ENCODE measurements at places on chromosomes 7 and 10. TPM values are rescaled to one million over a fixed set of nuclear protein-coding genes. Genes with fewer than 3 reads are reported as not detected.

Gene NOS3
- 57.1 TPM for total RNA-seq

Gene PYROXD2
- 22.4 TPM for total RNA-seq

Gene PDE6C
- total RNA-seq: not detected

Gene PNLIP
- total RNA-seq: 1.5 TPM

Gene HDAC9
- total RNA-seq: 21.7 TPM

Gene CALN1
- not detected for total RNA-seq

Gene PDZD7
- 0.55 TPM for total RNA-seq

Gene EMX2
- 2.4 TPM for total RNA-seq

Gene XRCC2
- 0.29 TPM for total RNA-seq

Gene AGMO
- 2.9 TPM for total RNA-seq

Gene CNTNAP2
- 1.3 TPM for total RNA-seq

Gene JAKMIP3
- total RNA-seq: 0.48 TPM

Gene FBXL13
- total RNA-seq: 0.55 TPM

Gene ABCB1
- total RNA-seq: 3.2 TPM

Gene CFAP70
- total RNA-seq: 2.5 TPM

Gene MUC12
- total RNA-seq: 0.32 TPM

Gene TMEM236
- total RNA-seq: 3.0 TPM

Gene CUBN
- 3.5 TPM for total RNA-seq

Gene MRC1
- 267 TPM for total RNA-seq

Gene CDH23
- 9.7 TPM for total RNA-seq

Gene EBLN1
- not detected for total RNA-seq

Gene PITX3
- total RNA-seq: not detected

Gene RP9
- 8.0 TPM for total RNA-seq

Gene HOXA13
- total RNA-seq: 1.9 TPM

Gene LIPN
- total RNA-seq: 0.74 TPM

Gene CEP55
- 0.16 TPM for total RNA-seq

Gene SYT15B
- 1.2 TPM for total RNA-seq

Gene CYP3A7
- total RNA-seq: not detected

Gene SPDYE2B
- not detected for total RNA-seq

Gene EPDR1
- 46.3 TPM for total RNA-seq

Gene PODXL
- total RNA-seq: 32.6 TPM

Gene NUDT13
- total RNA-seq: 1.7 TPM

Gene EBF3
- total RNA-seq: 28.6 TPM

Gene ZNF804B
- total RNA-seq: not detected

Gene CREB5
- total RNA-seq: 45.3 TPM

Gene DDX21
- total RNA-seq: 110 TPM

Gene HSPA14
- total RNA-seq: 12.1 TPM

Gene SLC13A1
- not detected for total RNA-seq

Gene PSMC2
- total RNA-seq: 127 TPM

Gene CTAGE6
- total RNA-seq: 0.29 TPM

Gene LIPM
- not detected for total RNA-seq

Gene GIMAP7
- total RNA-seq: 27.3 TPM

Gene IDI2
- total RNA-seq: not detected

Gene OR6V1
- total RNA-seq: not detected

Gene ATOH7
- not detected for total RNA-seq

Gene CUTC
- 28.6 TPM for total RNA-seq

Gene CRYGN
- total RNA-seq: 1.5 TPM

Gene ENKUR
- total RNA-seq: not detected

Gene CCDC3
- total RNA-seq: 122 TPM
